ENCODE measurements at places on chromosomes 5 and 9.

DNA sequence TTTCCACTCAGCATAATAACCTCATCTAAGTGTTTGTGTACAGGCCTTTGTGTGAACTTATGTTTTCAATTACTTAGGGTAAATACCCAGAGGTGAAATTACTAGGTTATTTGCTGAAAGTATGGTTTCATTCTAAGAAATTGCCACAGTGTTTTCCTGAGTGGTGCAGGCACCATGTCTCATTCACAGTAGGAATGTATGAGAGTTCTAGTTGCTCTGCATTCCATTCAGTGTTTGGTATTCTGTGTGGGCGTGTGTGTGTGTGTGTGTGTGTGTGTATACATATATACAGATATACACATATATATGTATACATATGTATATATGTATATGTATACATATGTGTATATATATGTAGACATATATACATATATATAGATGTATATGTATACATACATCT lies 8.8 kb upstream of the SVEP1 start:
- DNase-seq: no peak

- no peak for DNase-seq
Observed at GRCh38 chr9:116124472-116125040, 29.0 kb upstream of the PAPPA start.

DNA sequence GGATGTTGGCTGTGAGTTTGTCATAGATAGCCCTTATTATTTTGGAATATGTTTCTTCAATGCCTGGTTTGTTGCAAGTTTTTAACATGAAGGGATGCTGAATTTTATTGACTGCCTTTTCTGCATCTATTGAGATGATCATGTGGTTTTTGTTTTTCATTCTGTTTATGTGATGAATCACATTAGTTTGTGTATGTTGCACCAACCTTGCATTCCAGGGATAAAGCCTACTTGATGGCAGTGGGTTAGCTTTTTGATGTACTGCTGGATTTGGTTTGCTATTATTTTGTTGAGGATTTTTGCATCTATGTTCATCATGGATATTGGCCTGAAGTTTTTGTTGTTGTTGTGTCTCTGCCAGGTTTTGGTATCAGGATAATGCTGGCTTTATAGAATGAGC lies 225.6 kb downstream of the PCSK1 start:
- no peak for DNase-seq

GRCh38 chr5:169880012-169880663 lies 100.2 kb downstream of the INSYN2B start:
- DNase-seq: no peak

GRCh38 chr9:5629312-5630080 lies 589 bp downstream of the RIC1 start:
- no peak for DNase-seq

DNA sequence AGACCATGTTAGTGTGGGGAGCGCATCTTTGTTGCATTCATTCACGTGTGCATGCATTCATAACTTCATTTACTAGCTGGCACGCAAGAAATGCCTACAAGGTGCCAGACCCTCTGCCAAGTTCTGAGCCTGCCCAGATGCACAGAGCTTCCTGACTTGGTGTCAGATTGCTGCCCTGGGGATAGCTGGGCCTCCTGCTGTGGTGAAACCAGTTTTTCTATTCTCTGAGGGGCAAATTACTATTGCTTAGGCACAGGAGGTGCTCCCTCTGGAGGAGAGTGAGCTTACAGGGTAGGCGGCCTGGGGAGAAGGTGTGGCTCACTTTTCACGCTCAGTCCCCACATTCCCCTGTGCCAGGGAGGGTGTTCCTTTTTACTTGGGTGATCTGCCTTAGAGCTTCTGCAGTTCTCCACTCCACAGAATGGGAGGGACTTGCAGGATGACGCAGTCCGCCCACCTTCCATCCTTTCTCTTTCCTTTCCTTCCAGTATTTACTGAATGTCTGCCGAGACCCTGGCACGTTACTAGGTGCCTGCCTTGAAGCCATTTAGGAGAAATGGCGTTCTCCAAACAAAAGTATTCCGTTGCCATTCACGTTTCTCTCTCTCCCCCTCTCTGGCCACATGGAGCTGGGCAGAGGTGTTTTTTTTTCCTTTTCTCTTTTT lies 27.9 kb upstream of the CTNNA1 start:
- DNase-seq: no peak

GRCh38 chr5:9707732-9708462 lies 77.7 kb upstream of the TAS2R1 start:
- no peak for DNase-seq

DNA sequence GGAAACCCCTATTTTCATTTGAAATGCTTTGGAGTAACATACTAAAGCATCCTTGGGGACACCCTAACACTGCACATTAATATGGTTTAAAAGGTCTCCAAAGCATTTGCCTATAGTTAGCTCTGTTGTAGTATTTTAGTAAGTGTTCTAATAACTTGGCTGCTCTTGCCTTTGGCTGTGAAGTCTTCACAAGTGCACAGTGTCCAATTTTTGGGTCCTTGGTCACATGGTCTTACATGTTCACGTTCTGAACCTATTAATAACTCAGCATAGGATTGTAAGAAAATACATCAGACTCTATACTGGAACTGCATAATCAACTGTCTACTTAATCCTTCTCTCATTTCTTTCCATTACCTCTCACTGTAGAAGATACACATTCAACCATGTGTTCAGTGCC lies 17.4 kb downstream of the ADAMTS19 start:
- DNase-seq: no peak

- no peak for DNase-seq
Observed at GRCh38 chr9:37392272-37392671, 30.2 kb upstream of the GRHPR start.

GRCh38 chr9:108786322-108786721 lies 69.5 kb downstream of the ACTL7B start:
- no peak for DNase-seq

DNA sequence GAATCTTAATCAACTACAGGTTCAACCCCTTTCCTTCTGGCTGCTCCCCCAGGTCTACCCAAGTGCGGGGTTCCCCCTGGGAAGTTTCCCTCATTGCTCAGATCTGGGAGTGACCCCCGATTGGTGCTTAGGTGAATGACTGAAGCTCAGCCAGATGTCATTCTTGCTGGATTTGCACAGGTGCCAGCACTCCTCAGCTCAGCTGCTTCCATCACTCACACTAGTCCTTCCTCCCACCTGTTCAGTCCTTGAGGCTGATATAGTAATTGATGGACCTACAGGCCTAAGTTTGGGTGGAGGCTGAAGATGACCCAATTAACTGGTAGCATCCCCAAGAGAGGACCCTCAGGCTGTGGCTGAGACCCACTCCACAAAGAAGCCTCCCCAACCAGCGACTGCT lies 32.9 kb downstream of the PRLR start:
- DNase-seq: no peak

DNA sequence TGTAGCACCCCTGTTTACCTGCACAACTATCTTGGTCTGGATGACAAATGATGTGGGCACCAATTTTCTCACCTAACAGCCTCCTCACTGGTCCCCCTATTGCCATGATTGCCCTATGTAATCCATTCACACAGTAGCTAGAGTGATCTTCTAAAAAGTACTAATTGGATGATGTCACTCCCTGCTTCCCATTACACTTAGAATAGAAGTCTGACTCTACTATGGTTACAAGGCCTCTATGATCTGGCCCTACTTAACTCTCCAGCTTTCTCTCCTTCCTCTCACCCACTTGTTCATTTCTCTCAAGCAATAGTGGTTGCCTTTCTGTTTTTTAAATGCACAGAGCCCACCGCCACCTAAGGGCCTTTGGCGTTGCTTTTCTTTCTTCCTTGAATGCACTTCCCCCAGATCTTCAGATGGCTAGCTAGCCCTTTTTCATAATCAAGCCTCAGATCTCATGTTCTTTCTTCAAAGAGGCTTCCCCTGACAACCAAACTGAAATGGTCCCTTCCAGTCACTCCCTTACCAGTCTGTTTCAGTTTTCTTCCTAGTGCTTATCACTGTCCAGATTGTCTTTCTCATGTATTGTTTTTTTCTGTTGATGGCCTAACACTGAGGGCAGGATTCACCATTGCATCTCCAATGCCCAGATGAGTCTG lies 8.7 kb downstream of the IGIP start:
- DNase-seq: no peak

DNA sequence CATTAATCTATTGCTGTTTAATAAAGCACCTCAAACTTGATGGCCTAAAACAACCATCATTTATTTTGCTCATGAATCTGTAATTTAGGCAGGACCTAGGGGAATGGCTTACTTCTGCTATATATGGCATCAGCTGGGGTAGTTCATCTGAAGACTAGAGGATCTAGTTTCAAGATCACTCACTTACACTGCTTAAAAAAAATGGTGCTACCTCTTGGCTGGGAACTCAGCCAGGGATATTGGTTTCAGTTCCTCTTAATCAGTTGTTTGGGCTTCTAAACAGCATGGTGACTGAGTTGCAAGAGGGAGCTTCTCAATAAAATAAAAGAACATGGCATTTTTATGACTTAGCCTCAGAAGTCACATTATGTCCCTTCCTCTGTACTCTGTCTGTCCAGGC lies 142.0 kb downstream of the FAM114A2 start:
- DNase-seq: no peak

DNA sequence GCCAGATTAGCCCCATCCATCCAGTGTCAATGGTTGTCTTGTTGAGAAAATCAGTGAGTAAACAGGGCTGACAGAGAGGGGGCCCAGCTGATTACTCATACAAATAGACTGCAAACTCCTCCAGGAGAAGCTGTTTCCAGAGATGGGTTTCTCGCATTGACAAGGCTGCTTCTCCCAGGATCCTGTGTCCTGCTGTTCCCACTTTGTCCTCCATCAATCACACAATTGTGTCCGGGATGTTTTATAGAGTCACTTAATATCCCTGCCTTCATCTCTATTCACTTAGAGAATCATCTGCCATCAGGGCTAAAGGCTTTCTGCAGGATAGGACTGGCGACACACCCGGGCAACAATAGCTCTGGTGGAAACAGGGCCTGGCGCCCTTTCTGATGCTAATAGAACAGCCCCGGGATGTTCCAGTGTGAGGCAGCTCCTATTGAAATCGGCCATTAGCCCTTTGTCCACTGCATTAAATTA lies 71.7 kb upstream of the TBCA start:
- DNase-seq: no peak

DNA sequence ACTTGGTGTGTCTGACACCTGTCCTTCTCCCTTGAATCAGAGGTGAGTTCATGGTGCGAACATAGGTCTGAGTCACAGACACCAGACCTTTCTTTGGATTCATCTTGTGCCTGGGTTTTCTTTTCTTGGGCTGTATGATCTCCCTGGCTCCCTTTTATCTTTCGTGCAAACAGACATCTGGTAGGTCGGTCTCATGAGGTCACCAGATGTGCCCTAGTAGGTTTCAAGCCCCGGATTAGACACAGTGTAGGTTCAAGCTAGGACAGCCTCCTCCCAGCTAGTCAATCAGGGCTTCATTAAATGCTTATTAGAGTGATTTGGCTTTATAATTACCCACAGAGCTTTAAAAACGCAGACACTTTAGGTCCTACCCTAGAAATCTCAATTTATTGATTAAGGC lies 106.0 kb upstream of the MYO10 start:
- no peak for DNase-seq

- no peak for DNase-seq
Observed at GRCh38 chr5:42579320-42579719, 156.1 kb downstream of the GHR start.

DNA sequence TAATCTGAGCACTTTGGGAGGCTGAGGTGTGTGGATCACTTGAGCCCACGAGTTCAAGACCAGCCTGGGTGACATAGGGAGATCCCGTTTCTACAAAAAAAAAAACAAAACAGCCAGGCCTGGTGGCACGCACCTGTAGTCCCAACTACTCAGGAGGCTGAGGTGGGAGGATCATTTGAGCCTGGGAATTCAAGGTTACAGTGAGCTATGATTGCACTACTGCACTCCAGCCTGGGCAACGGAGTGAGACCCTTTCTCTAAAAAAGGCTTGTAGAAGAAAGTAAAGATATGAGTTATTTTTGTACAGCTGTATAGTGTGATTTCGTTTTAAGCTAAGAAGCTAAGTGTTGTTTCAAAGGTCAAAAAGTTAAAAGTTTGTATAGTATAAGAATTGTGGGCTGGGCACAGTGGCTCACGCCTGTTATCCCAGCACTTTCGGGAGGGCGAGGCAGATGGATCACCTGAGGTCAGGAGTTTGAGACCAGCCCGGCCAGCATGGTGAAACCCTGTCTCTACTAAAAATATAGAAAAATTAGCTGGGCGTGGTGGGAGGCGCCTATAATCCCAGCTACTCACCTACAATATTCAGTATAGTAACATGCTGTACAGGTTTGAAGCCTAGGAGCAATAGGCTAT lies 18.8 kb downstream of the UBE2R2 start:
- DNase-seq: no peak

- no peak for DNase-seq
Observed at GRCh38 chr5:149938279-149938678, 6.3 kb downstream of the PDE6A start.

DNA sequence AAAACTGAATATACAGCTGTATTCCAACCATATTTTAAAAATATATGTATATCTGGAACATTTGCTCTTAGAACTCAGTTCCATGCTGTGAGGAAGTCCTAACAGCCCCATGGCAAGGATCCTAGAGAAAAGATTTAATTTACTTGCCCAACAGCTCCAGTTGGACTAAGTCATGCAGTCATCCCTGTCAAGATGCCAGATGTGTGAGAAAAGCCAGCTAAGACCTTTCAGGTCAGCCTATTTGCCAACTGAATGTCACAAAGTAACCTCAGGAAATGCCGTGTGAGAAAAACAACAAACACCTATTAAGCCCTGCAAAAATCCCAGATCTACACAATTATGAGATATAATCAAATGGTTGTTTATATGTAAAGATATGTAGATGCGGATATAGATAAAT lies 416.3 kb downstream of the NR2F1-AS1 start:
- no peak for DNase-seq

GRCh38 chr5:124952566-124952965 lies 206.1 kb upstream of the ZNF608 start:
- DNase-seq: no peak

- no peak for DNase-seq
Observed at GRCh38 chr9:94631599-94631998, 7.7 kb downstream of the FBP1 start.

DNA sequence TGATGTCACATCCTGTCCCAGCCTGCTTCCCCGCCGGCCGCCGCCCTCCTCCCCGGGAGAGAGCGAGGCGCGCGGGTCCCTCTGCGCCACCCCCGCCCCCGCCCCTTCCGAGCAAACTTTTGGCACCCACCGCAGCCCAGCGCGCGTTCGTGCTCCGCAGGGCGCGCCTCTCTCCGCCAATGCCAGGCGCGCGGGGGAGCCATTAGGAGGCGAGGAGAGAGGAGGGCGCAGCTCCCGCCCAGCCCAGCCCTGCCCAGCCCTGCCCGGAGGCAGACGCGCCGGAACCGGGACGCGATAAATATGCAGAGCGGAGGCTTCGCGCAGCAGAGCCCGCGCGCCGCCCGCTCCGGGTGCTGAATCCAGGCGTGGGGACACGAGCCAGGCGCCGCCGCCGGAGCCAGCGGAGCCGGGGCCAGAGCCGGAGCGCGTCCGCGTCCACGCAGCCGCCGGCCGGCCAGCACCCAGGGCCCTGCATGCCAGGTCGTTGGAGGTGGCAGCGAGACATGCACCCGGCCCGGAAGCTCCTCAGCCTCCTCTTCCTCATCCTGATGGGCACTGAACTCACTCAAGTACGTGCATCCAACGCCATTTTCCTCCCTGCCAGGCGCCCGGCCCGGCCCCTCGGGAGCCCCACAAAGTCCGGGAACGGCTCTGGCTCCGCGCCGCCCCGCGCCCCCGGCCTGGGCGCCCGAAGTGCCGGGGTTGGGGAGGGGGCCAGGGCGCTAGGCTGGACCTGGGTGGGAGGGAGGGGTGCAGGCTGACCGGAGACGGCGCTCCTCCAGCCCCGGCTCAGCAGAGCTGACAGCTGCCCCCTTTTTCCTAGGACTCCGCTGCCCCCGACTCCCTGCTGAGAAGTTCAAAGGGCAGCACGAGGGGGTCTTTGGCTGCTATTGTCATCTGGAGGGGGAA lies 12.0 kb upstream of the OLFM1 start:
- DNase-seq: no peak

Measured in central memory CD8-positive, alpha-beta T cell (primary cell).